ENCODE measurements at places on chromosomes 1 and 21. TPM values are rescaled to one million over a fixed set of nuclear protein-coding genes. Genes with fewer than 3 reads are reported as not detected.

ALG14 gene
- 0.64 TPM for total RNA-seq

FOXD2 gene
- total RNA-seq: under 0.01 TPM

AADACL3 gene
- total RNA-seq: not detected

EXTL1 gene
- total RNA-seq: not detected

MYBPHL gene
- total RNA-seq: not detected

ANKRD34A gene
- not detected for total RNA-seq

MORC3 gene
- 65.3 TPM for total RNA-seq

A3GALT2 gene
- not detected for total RNA-seq

SMCP gene
- not detected for total RNA-seq

CFHR2 gene
- total RNA-seq: not detected
